Brain microvascular endothelial cell (primary cell): ENCODE measurements at places on chromosomes 13 and 19.

DNA sequence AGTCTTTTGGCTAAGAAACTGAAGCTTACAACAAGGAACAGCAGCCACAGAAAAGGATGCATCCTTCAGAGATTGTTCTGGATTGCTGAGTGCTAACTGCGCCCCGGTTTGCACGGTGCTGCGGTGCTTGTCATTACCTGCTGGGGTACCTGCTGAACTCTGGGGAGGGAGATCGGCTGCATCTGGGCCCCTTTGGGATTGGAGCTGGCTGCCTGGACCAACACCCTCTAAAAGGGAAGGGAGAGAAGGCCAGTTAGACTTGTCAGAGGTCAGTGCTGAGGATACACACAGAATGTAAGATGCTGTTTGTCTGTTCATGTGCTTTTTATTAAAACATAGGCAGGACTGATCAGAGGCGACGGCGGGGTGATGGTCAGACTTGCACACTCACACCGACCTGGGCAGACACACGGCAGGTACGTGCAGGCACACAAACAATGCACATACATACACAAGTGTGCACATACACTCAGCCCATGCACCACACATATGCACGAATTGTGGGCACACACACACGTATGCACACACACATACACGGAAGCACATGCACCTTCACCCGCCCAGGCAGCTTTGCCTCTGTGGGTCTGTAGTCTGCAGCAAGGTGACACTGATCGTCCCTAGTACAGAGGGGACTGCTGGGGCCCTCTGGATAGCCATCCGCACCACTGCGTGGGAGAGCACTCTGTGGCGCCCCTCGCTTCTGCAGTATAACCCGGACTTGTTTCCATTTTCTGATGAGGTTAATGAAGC, 66.1 kb downstream of the RFX2 start:
- DNase-seq, result no peak

GRCh38 chr13:27053902-27054595, 117.6 kb downstream of the USP12 start:
- peak; percentile 64 for DNase-seq

DNA sequence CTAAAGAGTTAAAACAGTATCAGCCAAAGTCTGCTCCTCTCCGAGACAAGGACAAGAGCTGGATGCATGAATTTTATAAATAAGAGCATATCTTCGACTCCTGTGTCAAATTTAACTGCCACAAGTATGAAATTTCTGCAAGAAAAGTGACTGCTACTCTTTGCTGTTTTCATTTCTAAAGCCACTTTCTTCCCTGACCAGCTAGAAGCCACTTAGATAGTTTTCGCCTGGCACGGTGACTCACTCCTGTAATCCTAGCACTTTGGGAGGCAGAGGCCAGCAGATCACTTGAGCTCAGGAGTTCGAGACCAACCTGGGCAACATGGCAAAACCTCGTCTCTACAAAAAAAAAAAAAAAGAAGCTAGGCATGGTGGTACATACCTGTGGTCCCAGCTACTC, 61.3 kb downstream of the ENOX1 start:
- DNase-seq, result no peak

DNA sequence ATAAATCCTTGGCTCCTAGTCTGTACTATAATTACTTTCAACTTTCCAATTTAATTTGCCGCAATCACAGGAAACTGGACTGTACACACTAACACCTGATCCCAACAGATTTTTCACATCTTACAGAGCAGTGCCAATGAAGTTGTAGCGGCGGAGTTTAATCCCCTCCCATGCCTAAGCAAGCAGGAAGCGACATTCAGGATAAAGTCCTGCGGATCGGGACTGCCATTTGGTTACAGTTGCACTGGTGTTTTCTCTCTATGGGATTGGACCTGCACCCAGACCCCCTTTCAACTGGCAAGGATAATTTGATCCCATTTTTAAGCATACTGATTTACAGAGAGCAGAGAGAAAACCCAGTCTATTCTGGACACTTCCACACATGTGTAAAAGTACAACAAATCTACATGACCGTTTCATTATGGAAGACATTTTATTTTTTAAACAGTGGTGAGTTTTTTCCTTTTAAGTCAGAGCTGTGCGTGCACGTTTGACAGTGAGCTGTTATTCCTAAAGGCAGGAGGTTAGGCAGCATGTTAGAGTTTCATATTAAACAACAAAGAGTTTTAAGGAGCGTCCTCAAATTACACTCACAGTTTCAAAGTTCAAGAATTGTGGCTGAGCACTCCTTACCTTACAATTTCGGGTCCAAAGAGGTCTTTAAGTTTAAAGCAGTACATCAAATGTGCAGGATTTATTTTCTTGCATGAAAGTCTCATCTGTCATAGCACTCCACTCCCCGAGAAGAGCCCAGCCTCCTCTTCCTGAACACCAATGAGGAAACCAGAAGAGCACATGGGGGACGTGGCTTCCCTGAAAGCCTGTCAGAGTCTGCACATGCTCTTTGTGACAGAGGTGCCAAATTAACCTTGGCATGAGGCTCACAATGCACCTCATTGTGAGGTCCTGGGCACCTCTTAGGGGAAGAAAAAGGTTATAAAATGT, 141.6 kb upstream of the RFC3 start:
- DNase-seq, result peak; percentile 36

DNA sequence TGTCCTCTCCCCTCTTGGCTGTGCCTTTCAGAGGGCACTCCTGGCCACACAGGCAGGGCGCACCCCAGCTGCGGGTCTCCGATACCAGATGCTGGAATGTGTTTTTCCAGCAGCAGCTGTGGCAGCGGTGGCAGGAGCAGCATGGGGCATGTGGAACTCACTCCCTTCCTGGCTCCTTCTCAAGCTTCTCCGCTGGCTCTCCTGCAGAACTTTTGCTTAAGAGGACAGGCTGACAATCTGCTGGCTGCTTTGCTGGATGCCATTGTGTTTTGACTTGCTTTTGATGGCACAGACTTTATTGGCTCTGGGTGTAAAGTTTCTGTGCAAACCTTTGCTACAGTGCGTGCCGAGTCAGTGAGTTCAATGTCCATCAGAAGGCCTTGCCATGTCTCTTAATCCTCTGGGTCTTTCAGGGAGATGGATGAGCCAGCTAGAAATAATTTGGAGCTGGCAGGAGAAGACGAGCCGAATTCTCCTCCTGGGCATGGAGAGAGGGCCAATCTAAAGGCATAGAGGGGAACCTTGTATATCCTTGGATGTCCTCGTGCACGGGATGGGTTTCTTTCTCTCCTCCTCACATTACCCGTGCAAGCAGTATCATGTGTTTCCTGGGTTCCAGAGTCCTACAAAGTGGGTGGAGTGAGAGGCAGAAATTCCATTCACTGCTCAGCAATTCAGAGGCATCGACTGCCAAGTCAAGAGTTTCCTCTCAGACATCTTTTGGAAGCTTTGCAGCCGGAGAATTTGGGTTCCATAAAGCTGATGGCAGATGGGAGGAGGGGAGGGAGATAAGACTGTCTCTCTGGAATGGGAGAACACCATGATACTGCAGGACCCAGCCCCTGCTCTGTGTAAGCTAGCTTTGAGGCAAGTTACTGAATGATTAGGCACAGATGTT, 231.2 kb downstream of the FGF9 start:
- DNase-seq, result no peak

- no peak for DNase-seq
Observed at GRCh38 chr13:45510672-45511071, 45.9 kb downstream of the COG3 start.

- no peak for DNase-seq
Observed at GRCh38 chr19:30804751-30805150, 432.6 kb downstream of the ZNF536 start.

DNA sequence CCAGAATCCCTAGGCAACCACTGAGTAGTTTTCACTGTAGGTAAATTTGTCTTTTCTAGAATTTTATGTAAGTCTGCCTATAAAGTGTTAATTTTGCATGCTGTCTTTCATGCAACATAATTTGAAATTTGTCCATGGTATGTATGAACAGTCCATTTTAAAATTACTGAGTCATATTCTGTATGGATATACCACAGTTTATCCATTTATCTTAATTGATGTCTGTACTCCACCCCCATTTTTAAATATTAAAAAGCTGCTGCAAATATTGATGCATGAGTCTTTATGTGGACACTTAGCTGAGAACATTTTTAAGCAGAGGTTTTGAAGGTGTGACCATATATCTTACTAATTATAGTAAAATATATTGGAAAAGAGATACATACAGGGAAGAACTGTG, 9.0 kb downstream of the ZNF134 start:
- DNase-seq, result no peak

GRCh38 chr19:2474232-2475017, 1.5 kb upstream of the GADD45B start:
- DNase-seq, result peak; percentile 83

GRCh38 chr13:39536906-39537305, 66.1 kb downstream of the LHFPL6 start:
- DNase-seq, result no peak

DNA sequence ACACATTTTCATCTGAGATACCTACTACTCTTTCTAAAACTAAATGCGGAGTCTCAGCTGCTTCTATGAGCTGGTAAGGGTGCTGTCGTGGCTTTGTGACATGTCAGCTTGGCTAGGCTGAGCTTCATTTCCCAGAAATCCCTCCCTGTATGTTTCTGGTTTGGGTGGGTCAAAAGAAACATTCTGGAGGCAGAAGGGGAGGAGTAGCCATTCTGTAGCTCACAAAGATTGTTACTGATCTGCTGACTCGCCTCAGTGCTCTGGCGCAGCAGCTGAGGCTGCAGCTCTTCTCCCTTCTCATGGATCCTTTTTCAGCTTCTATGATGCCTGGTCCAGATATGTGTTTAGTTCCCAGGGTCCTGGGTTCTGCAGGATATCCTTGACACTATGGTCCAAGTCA, 114.7 kb downstream of the RAP2A start:
- DNase-seq, result no peak

DNA sequence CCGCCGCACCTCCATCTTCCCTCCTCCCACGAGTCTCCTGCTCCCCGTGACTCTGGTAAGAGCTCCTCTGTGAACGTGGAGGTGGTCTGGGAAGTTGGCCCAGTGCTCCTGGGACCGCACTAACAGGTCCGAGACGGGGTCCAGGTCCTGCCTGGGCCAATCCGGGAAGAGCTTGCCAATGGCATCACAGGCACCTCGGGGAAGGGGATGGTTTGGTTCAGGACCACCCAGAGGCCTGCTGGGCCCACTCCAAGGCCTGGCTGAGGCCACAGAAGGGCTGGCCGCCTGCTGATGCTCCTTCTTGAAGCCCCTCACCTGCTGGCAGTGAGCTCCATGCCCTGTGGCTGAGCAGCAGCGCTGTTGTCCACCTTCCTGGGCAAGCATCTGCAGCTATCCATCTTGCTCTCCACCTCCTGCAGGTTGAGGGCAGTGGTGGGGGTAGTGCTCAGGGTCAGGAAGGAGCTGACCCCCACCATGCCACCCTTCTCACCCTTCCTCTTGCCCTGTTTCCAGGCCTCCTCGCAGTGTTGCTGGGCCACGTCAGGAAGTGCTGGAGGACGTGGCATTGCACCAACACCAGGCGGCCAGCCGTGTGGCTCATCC, 41.2 kb upstream of the TPM4 start:
- no peak for DNase-seq

DNA sequence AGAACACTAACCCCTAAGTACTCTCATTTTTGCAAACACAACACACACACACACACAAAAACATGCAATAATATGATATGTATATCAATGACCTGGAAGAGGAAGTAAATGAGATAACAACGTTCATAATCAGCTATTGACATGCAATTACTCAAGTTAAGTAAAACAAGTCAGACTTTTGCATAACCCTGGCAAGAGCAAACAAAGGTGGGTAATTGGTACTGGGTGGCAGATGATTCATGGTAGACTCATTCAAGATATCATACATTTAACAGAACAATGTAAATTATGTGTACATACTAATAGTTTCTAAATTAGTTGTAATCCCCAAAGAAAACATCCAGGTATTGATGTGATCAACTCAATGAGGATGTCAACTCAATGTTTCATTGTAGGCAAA, 508.8 kb downstream of the DACH1 start:
- DNase-seq, result no peak

DNA sequence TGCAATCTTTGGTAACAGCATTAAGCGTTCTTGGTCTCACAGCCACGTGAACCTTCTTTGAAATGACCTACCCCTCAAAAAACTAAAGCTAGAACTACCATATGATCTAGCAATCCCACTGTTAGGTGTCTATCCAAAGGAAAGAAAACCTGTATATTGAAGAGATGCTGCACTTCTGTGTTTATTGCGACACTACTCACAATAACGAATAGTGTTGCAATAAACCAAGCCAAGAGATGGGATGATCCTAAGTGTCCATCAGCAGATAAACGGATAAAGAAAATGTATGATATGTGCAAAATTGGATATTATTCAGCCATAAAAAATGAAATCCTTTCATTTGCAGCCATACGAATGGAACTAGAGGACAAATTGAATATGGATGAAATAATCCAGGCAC, 637.9 kb downstream of the EFNB2 start:
- no peak for DNase-seq

DNA sequence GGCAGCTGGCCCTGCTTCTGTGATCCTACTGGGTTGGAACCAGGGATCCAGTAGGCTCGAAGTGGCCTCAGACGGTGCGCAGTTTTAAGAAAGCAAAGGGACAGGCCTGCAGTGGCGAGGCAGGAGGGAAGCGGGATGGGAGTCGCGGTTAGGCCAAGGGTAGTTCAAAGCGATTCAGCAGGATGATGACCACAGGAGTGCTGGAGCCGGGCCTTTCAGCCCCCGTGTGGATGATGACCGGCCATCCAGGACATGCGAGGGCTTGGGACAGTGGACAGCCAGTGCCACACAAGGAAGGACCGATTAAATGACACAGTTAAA, 854 bp downstream of the RNASEH2B start:
- DNase-seq, result no peak

DNA sequence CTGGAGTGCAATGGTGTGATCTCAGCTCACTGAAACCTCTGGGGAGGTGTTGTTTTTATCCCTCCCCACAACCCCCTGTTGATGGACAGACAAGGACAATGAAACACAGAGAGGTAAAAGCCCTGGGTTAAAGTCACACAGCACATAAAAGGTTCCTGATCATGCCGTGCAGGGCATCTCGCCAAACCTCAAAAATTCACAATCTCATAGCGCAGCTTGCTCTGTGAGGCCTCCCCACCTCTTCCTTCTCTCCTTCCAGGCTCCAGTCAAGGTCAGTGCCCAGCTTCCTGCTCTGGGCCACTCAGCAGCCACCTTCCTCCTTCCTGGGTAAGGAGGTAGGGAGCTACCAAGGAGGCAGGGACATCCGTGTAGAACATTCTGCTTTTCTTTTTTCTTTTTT, 2.3 kb downstream of the FUT2 start:
- peak; percentile 53 for DNase-seq
